ENCODE measurements at places on chromosomes 13 and 19. TPM values are rescaled to one million over a fixed set of nuclear protein-coding genes. Genes with fewer than 3 reads are reported as not detected.

FFAR3 gene
- 0.27 TPM for total RNA-seq

NMRK2 gene
- total RNA-seq, result not detected

PGLYRP1 gene
- total RNA-seq, result not detected

CEACAM20 gene
- total RNA-seq, result not detected

LYPD5 gene
- 0.33 TPM for total RNA-seq

CKM gene
- not detected for total RNA-seq

ZNF578 gene
- 0.34 TPM for total RNA-seq

ZNF560 gene
- total RNA-seq, result not detected

PSG1 gene
- not detected for total RNA-seq

Data from mesothelial cell of epicardium (in vitro differentiated cells).